ENCODE measurements at places on chromosomes 1 and 21. TPM values are rescaled to one million over a fixed set of nuclear protein-coding genes. Genes with fewer than 3 reads are reported as not detected.

RNU1-2 gene
- total RNA-seq, result 3,866 TPM

DNA sequence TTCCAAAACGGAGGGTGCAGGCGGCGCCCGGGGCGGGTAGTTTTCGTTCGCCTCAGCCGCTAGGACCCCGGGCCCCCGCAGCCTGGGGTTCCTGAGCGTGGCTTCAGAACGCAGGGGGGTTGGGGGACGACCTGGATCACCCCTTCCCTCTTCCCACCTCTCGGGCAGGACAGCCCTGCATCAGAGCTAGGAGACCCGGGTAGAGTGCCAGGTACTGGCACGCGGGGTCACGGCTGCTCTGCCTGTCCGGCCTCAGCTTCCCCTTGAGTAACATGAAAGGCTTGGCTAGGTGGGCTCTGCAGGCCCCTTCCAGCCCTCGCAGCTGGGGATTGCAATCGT lies 484 bp downstream of the DFFB start:
- DNase-seq, result no peak

DNA sequence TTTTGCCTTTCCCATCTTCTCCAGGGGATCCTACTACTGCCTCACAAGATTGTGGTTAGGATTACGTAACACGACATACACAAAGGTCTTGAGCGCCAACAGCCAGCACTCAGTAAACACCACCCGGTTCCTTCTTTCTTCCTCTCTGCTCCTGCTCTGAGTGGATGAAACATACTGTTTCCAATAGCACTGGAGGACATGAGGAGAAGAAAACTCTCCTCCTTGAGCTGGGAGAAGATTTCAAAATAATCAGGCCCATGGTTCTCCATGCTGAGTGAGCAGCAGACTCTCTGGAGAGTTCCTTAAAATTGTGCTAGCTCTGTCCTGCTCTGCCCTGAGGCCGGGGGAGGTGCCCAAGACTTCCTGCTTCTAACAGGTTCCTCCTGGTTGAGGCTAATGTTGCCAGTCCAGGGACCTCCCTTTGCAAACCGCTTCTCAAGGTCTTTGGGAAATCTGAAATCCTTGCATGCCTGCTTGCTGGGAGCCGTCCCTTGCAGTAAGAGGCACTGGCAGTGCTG lies 29.4 kb upstream of the MX1 start:
- no peak for DNase-seq

DNA sequence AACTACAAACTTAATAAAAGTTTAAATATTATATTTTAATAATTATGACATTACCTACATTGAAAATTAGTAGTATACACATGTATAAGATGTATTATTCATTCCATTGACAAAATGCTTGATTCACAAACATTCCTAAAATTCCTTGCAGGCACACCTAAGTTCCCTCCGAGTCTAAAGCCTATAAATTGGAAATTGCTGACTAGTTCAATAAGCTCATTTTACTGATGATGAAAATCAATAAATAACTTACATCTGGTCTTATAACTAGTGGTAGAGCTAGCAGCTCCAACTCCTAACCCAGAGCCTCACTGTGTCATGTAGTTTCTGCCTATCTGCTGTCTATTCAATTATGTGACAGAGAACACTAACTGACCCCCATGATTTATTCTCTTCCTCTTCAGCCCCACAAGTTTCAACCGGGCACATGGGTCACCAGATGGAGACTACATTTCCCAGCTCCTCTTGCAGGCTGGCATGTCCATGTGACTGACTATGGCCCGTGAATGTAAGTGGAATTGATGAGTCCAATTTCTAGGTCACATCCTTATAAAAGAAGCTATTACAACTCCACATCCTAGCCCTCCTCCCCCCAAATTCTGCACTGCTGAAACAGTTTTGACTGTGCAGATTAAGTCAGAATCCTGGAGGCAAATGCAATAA lies 29.6 kb upstream of the LRRC8D start:
- no peak for DNase-seq

CLDN14 gene
- not detected for total RNA-seq

ANKRD65 gene
- total RNA-seq, result not detected

- DNase-seq, result no peak
These were observed 178.3 kb upstream of the PALMD start for GRCh38 chr1:99467645-99468044.

DNA sequence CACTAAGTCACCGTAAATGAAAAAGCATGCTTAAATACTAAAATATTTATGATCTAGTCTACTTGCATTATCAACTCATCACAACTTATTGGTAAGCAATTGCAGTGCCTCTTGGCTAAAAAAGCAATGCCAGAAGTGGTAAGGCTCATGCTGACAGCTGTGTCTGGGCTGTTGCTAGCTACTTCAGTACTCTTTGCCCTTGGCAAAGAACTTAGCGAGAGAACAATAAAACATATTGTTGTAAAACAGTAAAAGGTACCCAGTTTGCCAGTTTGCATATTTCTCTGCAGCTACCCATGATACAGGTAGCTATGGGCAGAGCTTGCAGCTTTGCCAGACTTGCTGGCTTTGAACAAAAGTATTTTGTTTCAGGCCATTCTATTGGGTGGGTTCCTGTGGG lies 73.1 kb downstream of the ATP6V1G3 start:
- DNase-seq, result no peak

DNA sequence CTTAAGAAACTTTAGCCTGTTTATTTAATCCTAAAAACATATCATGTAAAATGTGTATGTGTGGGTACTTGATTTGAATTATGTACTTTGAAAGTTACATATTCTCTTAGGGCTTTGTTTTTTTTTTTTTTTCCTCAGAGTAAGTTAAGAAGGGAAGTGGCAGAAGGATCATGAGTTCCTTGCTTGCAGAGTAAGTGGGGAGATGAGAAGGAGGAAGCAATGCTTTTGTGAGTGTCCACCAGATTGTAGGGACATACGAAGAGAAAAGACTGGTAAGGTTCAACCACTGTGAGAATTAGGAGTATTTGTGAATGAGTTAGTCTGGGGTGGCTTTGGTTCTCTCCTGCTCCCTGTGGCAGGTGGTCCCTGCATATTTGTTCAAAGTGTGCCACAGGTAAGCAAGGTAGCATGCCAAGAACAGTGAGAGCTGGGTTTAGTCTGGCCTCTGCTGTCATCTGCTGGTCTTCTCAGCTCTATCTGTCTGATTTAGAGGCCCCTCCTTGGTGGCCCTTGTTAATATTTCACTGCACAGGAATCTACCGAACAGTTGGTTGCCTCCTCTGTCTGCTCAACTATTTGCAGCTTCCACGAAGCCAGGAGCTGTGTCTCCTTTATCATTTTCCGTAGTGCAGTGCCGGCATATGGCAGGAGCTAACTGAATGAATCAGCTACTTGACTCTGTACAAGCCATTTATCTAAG lies 9.5 kb downstream of the DNM3 start:
- DNase-seq, result no peak

ELAPOR1 gene
- 15.4 TPM for total RNA-seq

GUCA2A gene
- total RNA-seq, result not detected

DNA sequence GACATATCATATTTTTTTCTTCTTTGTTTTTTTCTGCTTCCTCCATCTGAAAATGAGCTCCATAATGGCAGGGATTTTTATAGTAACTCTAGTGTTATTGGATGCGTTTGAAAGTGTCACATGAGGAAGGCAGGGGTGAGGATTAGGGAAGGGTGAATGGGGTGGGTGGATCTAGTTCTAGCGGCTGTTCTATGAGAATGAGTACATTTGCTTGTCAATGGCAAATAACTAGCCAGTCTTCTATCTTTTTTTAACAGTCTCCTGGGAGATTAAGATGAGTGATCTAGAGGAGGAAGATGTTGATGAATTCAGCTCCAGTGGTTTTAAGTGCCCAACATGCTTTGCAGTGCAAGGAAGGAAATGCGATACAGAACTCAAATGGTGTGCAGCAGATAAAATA lies 5.8 kb downstream of the OR14I1 start:
- DNase-seq, result no peak

VSIG8 gene
- total RNA-seq, result not detected

CLDN19 gene
- not detected for total RNA-seq

DNA sequence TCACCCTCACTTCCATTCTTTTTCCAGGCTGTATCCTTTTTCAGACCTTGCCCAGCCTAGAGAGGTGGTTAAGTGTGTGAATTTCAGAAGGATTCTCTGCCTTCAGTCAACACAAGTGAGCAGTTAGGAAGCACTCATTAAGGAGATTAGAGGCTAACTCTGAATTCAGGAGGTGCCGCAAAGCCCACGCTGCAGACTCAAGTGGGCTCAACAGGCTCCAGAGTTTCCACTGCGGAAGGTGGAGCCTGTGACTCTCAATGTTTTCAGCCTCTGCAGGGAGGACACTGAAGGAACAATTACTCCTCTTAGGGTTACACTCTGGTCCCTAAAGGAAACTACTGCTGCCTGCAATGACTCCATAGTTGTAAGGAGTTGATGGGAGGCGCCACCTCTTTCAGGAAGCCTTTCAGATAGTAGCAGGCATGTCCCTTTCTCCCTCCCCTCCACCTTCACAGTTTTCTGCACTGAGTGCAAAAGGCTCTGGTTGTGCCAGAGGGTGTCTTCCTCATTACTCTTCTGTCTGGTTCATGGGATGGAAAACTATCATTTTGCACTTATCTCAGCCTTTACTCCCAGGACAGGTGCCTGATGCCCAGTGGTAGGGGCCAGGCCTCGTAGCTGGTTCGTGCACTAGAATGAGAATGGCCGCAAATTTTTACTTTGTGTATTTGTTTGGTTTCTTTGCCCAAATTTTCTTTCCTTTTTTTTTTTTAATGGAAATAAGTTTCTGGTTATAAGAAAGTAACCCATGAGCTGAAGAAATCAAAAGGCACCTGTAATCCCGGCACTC lies 55.2 kb upstream of the SELENON start:
- DNase-seq, result no peak

DNA sequence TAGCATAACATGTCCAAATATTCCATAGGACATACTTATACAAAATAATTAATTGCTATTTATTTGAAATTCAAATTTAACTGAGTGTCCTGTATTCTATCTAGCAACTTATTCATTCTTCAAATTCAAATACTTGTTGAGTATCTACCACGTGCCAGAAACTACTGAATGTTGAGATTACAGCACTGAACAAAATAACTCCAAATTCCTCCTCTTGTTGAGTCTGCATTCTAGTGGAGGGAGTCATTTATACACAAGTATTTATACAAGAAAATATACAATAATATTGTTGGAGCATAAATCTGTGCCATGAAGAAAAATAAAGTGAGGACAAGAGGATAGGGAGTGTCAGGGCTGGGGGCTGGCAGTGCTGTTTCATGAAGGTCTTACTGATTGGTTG lies 43.7 kb upstream of the CDC42BPA start:
- no peak for DNase-seq

DNA sequence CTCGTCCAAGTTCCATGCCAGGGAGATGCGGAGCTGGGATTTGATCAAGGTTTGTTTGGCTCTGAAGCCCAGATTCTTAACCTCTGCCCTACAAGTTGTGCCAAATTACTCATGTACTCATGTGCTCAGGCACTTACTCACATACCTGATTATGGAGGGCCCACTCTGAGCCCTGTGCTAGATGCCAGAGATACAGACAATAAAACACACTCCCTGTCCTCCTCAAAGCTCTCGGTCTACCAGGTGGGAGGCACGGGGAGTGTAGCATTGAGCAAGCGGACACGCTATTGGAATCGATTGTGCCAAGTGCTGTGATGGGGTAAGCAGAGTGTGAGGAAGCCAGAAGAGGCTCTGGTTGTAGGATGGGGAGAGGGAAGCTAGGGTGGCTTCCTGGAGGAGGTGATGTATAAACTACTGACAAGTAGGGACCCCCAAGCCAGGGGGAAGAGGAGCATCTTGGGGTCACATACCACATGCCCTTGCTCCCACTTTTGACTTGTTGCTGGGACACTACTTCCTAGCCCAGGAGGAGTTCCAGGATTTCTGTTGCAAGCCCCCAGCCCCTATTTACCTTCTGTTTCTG lies 49.8 kb upstream of the IFNLR1 start:
- no peak for DNase-seq

DNA sequence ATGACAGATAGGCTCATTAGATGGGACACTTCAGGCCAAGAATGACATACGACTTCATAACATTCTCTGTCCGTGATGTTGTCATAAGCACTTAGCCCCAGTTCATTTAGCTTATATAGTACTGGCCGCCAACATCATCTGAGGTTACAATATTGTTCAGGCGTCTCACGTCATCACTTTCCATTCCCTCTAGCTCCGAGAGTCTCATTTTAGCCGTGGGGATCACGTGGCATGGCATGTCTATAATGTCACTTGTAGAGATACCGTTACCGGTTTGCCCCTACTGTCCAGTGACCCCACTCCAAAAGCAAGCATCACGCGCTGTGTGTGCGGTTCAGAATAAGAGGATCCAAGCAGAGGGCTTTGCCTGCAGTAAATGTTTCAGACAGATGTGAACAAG lies 34.6 kb upstream of the HEATR1 start:
- no peak for DNase-seq

DNA sequence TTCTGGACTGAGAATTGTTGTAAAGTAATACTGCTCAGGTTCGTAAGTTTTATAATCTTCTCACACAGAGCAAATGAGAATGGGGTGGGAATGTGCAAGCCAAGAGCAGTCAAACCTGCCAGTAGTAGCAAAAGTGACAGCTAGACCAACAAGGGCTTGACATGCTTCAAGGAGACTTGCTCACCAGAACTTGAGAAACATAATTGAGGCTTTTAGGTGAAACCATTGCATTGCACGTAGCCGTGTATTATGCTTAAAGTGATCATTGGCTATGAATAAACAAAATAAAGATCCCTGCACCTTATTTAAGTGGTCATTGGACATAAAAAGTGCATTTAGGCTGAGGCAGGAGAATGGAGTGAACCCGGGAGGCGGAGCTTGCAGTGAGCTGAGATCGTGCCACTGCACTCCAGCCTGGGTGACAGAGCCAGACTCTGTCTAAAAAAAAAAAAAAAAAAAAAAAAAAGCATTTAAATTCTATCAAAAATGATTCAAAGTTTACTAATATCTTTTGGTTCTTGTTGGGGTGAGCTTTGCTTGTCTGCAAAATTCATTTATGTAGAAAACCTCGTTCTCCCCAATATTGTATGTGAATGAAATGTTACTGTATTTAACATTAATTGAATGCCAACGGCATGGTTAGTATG lies 11.8 kb upstream of the CCT8 start:
- no peak for DNase-seq

AMPD2 gene
- 87.0 TPM for total RNA-seq

GRCh38 chr1:203570805-203571204 lies 55.8 kb upstream of the ATP2B4 start:
- no peak for DNase-seq

DNA sequence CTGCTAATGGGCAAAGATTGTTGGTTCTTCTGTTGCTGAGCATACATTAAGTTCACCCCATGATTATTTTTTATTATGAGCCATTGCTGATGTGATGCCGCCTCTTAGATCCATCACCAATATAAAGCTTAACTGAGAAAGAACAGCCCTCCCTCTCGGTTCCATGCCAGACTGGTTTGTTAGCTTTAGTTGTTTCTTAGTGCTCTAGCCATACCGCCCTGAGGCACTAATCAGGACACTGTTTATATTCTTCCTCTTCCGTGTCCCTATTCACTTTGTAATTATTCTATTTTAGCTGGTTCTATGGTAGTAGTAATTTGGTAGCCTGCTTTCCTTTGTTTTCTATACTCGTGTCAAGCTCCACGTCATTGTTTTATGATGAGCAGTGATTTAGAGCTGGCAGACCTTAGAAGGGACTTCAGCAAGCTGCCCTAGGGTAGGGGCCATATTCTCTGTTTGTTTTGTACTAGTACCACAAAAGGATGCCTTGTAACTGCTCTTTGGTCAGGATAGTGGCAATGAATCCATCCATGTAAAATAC lies 27.3 kb upstream of the PDPN start:
- no peak for DNase-seq

SERINC2 gene
- 0.15 TPM for total RNA-seq
